ENCODE measurements at places on chromosomes 7 and 10.

DNA sequence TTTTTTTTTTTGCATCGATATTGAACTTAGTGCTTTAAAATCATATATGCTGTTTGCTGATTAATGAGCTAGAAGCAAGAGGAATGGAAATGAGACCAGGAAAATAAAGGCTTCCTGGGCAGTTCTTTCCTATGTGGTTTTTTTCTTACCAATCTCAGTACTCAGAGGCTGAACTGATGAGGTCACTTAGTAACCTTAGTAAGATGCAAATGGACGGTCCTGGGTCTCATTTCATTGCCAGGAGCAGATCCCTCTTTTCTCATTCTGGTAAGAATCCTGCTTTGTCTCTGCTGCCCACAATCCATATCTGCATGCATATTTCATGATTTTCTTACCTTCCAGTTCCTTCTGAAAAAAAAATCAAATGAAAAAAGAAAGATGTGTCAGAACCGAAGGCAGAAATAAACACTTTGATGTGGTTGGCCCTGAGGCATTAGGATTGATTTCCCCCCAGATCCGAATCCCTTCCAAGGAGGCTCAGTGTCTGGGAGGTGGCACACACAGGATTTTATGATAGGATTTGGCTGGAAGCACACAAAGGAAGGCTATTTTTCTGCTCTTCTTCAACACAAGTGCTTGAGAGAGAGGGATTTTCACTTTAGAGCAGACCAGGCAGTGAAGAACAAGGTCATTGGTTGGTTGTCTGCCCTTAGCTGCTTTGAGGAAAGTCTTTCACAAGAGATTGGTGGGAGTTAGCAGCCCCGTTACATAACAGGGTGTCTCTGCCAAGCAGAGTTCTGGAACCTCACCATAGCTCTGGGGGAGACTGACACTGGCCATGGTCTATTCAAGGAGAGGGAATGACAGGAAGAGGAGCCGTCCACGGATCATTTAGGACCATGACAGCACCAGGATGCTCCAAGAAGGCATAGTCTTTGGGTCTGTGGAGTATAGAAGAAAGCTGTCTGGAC lies 150.0 kb downstream of the CAMK1D start:
- DNase-seq, result no peak

DNA sequence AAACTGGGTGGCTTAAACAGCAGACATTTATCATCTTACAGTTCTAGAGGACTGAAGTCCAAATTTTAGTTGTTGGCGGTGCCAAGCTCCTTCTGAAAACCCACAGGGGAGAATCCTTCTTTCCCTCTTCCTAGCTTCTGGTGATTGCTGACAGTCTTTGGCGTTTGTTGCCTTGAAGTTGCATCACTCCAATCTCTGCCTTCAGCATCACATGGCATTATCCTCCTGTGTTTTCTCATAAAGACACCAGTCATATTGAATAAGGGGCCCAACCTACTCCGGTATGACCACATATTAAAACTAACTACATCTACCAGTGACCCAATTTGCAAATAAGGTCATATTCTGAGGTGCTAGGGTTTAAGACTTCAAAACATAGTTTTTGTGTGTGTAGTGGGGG lies 472.1 kb upstream of the IGFBP3 start:
- no peak for DNase-seq

DNA sequence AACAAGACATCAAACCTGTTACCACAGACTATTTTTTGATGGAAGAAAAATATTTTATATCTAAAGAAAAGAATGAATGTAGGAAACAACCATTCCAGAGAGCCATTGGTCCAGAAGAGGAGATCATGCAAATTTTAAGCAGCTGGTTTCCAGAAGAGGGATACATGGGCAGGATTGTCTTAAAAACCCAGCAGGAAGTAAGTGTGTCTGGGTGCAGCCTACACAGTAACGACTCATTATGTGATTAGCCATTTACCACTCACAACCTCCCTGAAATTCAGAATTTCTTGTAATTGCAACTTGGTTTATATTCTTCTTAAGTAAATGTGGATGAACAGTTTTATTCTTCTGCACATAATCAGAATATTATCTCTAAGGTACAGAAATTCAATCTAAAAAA lies 46.2 kb downstream of the NOC3L start:
- no peak for DNase-seq

- DNase-seq, result no peak
These were observed 65.2 kb downstream of the ZMYND11 start for GRCh38 chr10:200405-200804.

GRCh38 chr7:28687537-28687936 lies 270.6 kb downstream of the TRIL start:
- DNase-seq, result no peak

DNA sequence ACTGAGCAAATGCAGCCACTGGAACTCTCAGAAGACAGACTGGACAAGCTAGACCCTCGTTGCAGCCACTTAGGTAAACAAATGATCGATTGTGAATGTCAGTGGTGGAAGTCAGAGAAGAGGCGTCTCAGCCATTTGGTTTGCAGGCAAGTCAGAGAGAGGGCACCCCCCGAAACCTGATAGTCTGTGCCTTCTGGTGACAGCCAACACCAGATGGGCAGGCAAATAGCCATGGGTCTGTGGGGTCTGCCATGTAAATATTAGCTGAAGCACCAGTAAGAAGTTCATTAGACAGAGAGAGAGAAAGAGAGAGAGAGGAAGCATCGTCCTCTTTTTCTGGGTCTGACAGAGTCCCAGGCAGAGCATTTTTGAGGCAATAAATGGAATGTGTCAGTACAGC lies 5.4 kb downstream of the PPP1R17 start:
- DNase-seq, result no peak

- no peak for DNase-seq
These were observed 585.2 kb downstream of the GRID1 start for GRCh38 chr10:85781404-85781803.

- no peak for DNase-seq
These were observed 108.0 kb downstream of the MKI67 start for GRCh38 chr10:128018236-128018635.

- DNase-seq, result no peak
These were observed 37.0 kb downstream of the NRAP start for GRCh38 chr10:113626809-113627355.

GRCh38 chr7:16961641-16962040 lies 79.9 kb upstream of the AGR3 start:
- DNase-seq, result no peak

- no peak for DNase-seq
These were observed 136.7 kb downstream of the VIPR2 start for GRCh38 chr7:159007996-159008389.

- no peak for DNase-seq
These were observed 17.5 kb upstream of the NOM1 start for GRCh38 chr7:156932006-156932405.

GRCh38 chr7:102934701-102935100 lies 21.9 kb downstream of the LRRC17 start:
- no peak for DNase-seq

GRCh38 chr7:139046143-139046542 lies 10.3 kb upstream of the ZC3HAV1L start:
- no peak for DNase-seq

- DNase-seq, result peak; percentile 74
These were observed 8.9 kb downstream of the SEC31B start for GRCh38 chr10:100510533-100511308.

DNA sequence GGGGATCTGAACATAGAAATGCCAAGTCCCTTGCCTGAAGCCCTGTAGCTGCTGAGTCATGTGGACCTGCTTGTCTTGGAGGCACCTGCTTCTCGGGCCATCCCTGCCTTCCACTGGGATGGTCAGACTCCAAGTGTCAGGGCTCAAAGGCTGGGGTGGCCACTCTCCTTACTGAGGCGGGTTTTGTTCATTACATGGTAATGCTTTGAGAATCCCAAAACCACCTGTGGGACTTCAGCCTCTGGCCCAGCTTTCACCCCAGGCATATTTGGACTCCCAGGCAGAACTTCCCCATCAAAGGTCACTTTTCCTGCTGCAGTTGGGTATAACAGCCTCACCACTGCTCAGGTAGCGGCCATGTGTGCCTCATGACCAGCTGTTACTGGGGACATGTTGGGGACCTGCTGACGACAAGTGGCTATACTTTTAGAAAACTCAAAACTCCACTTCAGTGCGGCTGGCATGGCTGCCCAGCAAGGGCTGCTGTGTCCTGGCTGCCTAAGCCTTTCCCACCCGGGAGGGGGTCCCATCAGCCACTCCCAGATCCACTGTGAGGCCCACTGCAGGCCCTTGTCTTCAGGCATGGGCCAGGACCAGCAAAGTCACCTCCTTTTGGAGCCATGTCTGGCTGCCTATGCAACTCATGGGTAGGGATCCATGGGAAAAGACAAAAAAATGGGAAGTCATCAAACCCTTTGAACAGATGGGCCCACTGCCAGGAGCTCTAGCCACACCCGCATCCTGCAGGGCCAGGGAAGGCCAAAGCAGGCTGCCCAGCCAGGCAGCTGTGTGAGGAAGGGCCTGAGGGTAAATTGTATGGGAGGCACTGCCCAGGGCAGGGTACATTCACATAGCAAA lies 96.7 kb downstream of the ARHGAP22 start:
- DNase-seq, result no peak

DNA sequence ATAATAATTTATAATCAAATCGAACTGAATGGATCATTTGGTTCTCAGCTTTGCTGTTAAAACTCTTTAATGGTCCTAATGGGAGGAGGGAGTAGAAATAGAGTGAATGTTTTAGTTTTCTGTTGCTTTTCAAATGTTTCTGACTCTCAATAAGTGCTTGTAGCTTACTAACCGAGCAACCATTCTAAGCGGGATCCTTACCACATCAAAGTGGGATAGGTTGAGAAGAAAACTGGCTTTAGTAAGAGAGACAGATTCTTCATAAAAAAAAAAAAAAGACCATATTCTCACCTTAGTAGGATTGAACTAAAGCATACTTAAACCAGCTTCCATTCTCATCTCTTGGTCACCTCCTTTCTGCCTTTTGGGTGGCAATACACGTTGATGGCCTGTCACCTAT lies 584.2 kb downstream of the AUTS2 start:
- DNase-seq, result no peak

DNA sequence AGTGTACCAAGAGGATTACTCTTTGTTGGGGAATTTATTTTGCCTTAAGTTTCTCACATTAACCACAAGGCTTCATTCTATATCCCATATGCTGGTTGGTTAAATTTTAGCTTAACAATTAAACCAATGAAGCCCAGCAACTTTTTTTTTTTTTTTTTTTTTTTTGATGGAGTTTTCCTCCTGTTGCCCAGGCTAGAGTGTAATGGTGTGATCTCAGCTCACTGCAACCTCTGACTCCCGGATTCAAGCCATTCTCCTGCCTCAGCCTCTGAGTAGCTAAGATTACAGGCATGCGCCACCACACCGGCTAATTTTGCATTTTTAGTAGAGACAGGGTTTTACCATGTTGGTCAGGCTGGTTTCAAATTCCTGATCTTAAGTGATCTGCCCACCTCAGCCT lies 75.0 kb upstream of the MKX start:
- no peak for DNase-seq

DNA sequence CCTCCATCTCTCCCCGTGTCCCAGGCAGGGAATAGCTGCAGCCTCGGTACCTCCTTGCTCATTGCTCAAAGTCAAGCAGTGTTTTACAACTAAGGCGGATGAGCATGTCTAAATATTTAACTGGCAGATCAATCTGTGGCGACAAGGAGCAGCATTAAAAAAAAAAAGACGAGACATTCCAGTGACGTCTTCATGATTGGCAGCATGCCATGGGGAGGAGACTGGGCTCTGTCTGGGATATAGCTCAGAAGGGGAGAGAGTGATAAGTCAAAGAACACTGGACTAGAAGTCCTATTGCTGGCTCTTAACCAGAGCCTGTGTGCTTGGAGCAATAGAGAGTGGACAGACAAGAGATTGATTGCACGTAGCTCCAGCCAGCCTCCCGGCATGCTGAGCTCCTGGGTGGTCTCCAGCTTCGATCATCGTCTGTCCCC lies 287.5 kb upstream of the PODXL start:
- DNase-seq, result no peak

DNA sequence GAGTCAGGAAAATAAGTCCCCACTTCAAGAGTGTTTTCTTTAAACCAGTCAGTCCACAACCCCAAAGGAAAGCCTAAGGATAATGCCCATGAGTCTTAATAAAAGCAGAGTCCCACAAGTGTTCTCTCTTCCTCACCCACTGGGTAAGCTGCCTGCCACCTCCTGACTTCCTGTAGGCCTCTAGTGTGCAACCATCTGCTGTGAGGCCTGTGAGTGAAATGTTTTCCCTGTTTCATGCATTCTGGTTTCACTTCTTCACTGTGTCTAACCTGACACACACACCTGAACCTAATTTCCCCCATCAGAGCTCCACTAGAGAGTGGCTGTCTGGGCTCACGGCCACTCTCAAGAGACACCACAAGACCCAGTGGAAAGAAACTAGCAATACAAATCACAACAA lies 38.9 kb upstream of the GDF10 start:
- DNase-seq, result no peak

- DNase-seq, result no peak
These were observed 341.7 kb downstream of the GPR37 start for GRCh38 chr7:124423863-124424262.

- no peak for DNase-seq
These were observed 65.7 kb downstream of the SND1 start for GRCh38 chr7:127717502-127718339.

GRCh38 chr7:101527844-101528667 lies 101.0 kb downstream of the MYL10 start:
- no peak for DNase-seq

- no peak for DNase-seq
These were observed 303.5 kb upstream of the MGMT start for GRCh38 chr10:129163531-129163930.

All from activated T-helper 1 cell treated with anti-CD3 and anti-CD28 coated beads, Interleukin-12 subunit alpha, Interleukin-12 subunit beta, Interleukin-2, Interleukin-4 antibody, amounts not matched to agents 30 ng/mL and 10 ng/mL and 1 ng/mL, durations not matched to agents 14 hours and 24 hours and 36 hours (primary cell).